Activated CD4-positive, alpha-beta memory T cell treated with anti-CD3 and anti-CD28 coated beads, Interleukin-2, amount 10 ng/mL, durations not matched to agents 7 days and 5 days (primary cell): ENCODE measurements at places on chromosomes 5 and 9. TPM values are rescaled to one million over a fixed set of nuclear protein-coding genes. Genes with fewer than 3 reads are reported as not detected.

Gene SPTAN1
- 313 TPM for total RNA-seq

Gene ABCA2
- 55.5 TPM for total RNA-seq

Gene F2RL1
- total RNA-seq = 0.78 TPM

Gene CNTNAP3B
- not detected for total RNA-seq

Gene AGXT2
- total RNA-seq = not detected

Gene ISL1
- total RNA-seq = not detected

Gene FAM120A
- 133 TPM for total RNA-seq

Gene AUH
- 34.8 TPM for total RNA-seq

Gene HOMER1
- total RNA-seq = 1.9 TPM
